Stimulated activated CD4-positive, alpha-beta T cell treated with anti-CD3 and anti-CD28 coated beads, Interleukin-1b, Interleukin-23, amount 100 ng/mL, for 1 hour (primary cell): ENCODE measurements at places on chromosomes 12 and 14.

GRCh38 chr12:39930101-39930500, 175.8 kb downstream of the SLC2A13 start:
- DNase-seq = no peak

DNA sequence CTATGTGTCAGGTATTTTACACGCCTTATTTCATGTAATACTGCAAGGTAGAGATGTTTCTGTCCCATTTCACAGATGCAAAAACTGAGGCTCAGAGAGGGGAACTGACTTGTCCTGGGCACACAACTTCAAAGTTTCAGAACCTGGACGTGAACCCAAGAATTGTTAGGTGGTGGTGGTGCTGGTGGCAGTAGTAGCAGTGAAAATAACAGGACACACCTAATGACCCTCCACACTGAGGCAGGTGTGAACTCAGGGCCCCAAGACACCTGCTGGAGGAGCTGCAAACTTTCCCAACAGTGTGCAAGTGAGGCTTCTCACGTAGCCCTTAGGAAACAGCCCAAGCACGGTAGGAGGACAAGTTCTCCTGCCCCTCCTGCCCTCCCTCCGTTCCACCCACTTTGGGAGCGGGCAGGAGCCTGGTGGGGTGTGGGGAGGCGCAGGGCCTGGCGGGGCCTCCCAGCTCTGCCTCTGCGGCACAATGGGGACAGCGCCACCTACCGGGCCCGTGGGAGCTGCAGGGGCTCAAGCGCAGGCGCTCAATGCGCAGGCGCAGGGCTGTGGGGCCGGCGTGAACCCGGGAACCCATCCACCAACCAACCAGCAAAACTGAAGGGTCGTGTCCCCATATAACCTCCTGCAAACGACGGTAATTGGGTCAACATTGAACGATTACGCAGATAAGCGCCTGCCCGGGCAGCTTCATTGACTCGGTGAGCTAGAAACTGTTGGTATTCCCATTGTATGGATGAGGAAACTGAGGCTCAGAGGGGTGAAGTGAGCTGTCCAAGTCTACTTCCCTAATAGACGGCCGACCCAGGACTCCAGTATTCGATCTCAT, 12.0 kb upstream of the TRPV4 start:
- DNase-seq = peak; percentile 86

- no peak for DNase-seq
Observed at GRCh38 chr12:5525783-5526367, 94.0 kb downstream of the NTF3 start.

DNA sequence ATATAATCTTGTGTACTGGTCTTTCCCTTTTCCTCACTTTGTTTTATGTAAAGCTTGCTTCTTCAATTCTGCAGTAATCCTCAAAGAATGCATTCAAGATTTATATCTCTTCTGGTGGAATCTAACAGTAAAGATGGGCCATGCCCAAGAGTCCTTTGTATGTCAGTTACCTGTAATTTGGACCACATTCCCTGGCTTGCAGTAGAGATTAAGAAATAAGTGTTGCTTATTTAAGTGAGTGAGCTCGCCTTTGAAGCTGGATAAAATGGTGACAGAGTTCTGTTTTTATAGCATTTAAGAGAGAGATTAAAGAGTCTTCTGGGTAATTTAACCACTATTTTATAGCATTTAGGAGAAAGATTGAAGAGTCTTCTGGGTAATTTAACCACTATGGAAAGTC, 262.1 kb upstream of the ATP2B1 start:
- no peak for DNase-seq

GRCh38 chr14:73713803-73714655, at the start of gene PNMA1:
PNMA1 (minus strand) TSS chr14:73714384; CDS start chr14:73713639, 745 bp downstream.
- DNase-seq = peak; percentile 72

- no peak for DNase-seq
Observed at GRCh38 chr14:25570483-25570882, 520.5 kb upstream of the STXBP6 start.

GRCh38 chr12:109967383-109968031, 28.7 kb downstream of the GIT2 start:
- no peak for DNase-seq

GRCh38 chr14:70350078-70350477, 9.4 kb downstream of the COX16 start:
- no peak for DNase-seq

DNA sequence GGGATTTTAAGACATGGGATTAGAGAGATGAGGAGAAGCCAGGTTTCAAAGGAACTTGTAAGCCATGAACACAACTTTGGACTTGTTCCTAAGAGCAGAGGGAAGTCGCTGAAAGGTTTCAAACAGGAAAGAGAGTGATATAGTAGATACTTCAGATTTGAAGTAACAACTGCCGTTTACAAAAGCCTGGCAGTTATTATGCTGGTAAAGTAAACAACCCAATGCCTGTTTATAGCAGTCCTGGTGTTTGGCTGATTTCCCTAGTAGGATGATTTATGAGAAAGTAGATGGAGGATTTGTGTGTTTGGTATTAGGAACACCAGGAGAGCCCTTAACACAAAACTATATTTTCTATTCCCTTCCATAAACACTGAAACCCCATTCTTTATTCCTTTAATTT, 285.7 kb downstream of the RMST start:
- DNase-seq = no peak

DNA sequence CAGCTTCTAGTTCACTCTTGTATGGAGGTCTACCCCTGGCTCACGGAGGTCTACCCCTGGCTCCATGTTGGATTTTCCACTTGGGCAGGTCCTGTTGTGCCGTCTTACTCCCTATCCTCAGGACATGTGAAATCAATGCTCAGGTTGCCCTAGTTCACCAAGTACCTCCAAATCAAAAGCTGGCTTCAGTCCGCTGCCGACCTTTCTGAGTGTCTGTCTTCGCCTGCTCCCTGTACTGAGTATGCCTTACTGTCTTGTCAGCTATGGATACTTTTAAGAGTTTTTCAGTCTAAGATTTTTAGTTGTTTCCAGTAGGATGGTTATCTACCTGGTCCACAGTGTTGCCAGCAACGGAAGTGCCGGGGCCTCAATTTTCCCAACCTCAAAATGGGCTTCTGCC, 40.1 kb upstream of the BCL11B start:
- DNase-seq = no peak

- no peak for DNase-seq
Observed at GRCh38 chr12:93762059-93762719, 85.0 kb downstream of the CRADD start.

DNA sequence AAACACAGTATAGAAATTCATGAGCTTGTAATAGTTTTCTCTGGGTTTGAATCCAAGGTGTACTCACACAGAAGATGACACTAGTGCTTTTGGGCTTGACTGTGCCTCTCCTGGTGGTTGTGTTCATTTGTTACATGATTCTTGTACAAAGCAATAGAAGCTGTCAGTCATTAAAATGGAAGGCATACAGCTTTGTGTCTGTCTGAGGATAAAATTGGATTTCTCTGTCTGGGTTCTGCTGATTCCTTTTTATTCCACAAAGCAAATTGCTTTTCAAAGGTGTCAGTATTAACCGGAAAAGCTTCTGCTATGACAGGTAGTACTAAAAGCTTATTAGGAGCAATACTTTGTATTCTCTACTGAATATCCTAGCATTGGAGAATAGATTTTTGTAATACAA, 361.2 kb downstream of the SLC6A15 start:
- no peak for DNase-seq

DNA sequence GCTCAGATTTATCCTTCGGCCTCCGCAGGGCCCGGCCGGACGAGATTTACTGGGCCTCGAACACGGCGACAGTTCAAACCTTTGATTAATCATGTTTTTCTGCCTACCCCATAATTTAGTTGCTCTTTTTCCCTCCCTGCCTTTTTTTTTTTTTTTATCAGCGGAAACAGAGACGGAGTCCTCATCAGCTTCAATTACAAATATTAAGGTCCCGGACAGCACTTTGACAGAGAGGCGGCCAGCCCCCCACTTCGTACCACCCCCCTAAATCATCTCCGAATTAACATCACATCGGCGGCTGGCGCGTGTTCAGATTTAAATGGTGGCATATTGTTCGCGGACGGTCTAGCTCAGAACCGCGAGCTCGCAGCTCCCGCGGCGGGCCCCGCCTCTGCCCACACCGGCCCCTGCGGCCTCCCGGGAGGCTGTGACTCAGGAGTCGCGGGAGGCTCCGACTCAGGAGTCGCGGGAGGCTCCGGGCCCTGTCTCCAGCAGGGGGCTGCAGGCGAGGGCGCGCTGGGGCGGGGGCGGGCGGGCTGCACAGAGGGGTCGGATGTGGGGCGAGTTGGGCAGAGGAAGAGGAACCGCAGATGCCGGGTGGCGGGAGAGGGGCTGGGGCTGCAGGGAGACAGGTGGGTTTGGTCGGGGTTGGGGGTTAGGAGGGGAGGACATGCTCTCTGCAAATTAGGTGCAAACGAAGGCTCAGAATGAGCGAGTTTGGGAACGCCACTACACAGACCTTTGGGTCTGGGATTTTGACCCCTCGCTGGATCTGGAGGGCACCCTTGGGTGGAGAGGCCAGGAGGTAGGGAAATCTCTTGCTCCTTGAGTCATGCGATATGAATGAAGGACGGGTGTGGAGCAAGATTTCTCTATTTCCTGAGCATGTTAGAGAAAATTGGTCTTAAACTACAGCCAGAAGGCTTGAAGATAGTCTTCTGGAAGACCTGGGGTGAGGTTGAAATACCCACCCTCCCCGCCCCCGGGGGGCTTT, 19.6 kb upstream of the ATP5MC2 start:
- DNase-seq = no peak

DNA sequence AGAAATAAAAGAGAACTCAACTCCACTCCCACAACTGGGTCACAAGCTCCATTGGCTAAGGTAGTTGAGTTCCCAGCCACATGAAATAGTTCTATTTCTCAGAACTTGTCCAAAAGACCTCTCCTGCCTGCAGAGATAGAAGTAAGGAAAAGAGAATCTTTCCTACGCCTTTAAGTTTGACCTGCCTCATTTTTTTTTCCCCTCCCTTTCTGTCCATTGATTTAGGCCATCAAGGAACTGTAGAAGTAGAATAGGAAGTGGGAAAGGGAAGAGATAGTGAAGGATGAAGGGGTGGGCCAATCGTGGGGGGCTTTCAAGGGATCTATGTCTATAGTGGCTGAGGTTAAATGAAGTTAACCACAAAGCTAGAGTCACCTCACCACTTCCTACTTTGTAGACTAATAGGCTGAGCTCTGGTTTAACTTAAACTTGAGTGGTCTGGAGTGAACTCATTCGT, 13.9 kb upstream of the NUDT4 start:
- DNase-seq = no peak

- DNase-seq = no peak
Observed at GRCh38 chr12:132593938-132594358, 16.4 kb downstream of the LRCOL1 start.

- DNase-seq = no peak
Observed at GRCh38 chr12:41188058-41188840, at the start of gene PDZRN4. PDZRN4 (plus strand) TSS chr12:41188320.

GRCh38 chr12:1189163-1189562, 198.1 kb downstream of the ERC1 start:
- DNase-seq = no peak

- DNase-seq = no peak
Observed at GRCh38 chr12:51729331-51729730, 119.2 kb downstream of the FIGNL2 start.

DNA sequence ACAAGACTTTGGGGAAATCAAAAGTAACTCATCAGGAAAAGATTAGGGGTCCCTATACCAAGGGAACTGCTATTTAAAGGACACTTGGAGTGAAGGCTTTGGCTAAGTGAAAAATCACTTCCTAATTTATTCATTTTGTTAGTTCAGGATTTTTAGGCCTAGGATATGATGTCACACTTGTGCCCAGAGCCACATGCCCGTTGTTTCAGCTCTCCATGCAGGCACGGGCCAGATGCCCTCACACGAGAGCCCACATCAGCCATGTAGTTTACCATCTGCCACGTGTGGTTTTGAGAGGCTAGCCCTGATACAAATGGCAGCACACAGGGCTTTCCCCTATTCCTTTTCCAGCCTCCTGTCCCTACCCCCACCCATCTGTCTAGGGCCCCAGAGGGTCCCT, 11.9 kb upstream of the LRP1-AS start:
- no peak for DNase-seq

GRCh38 chr12:21354641-21355040, 18.1 kb upstream of the IAPP start:
- DNase-seq = no peak

DNA sequence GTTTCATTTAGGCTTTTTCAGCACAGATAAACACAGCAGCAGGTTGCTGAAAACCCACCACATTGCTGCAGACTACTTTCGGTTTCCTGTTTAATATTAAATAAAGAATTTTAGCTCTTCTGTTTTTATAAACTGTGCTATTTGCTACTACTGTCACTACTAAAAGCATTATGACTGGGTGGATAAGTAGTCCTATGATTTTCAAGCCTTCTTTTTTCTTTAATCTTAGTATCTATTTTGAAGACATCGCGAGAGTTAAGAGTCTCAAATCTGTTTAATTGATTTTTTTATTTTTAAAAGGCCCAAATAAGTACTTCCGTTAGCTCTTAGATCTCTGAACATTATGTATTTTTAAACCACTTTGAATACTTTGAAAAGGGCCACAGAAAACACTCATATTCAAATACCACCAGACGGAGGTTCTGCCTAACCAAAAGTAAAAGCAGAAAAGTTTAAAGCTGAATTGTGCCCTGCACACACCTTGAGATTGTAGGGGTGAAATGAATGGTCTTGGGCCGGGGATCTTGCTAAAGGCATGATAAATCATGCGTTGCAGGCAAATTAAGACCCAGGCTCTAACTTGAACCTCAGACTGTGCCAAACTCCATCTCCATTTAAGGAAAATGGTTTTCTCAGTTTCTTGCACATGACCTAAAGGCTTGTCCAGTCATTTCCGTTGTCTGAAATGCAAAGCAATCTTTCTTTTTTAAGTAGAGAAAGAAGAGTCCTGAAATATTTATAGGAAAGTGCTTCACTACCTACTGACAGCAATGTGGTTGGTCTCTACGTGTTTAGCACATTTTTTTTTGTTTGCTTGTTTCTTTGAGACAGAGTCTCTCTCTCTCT, 13.6 kb upstream of the FOXN3 start:
- no peak for DNase-seq

DNA sequence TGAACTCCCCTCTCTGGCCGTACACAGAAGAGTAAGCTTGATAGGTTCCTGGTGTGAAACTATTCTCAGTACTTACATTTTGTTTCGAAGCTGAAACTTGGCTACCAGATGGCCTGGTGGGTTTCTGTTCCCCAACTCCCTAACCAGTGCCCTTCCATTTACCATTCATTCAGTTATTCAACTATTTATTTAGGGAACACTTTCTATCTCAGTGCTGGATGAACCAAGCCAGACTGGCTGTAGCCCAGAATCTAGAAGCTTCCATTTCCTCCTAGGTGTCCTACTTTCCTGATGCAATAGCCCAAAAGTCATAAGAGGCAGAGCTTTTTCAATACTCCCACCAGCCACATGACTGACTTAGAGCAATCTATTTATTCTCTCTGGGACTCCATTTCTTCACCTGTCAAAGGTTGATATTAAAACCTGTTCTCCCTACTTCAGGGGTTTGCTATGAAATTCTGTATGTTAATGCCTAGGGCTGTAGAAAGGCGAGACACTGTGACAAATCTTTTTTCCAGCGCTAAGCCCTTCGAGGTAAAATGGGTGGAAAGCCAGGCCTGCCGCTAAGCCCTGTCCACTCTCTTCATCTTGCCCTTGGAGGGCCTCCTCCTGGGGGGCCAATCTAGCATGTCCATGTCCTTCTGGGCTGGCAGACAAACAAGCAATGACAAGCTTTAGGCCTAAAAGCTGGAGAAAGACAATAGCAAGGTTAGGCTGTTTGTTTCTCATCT, 8.1 kb upstream of the IRF2BPL start:
- DNase-seq = no peak
